AG04449 (cell line): ENCODE measurements at places on chromosomes 5 and 9.

GRCh38 chr5:56433039-56433617 is 200.0 kb upstream of the ANKRD55 start:
- no peak for DNase-seq

GRCh38 chr9:33813712-33814641 is 3.0 kb upstream of the UBE2R2 start:
- no peak for DNase-seq

- no peak for DNase-seq
Observed at GRCh38 chr5:140923601-140924000, 2.5 kb upstream of the PCDHAC1 start.

GRCh38 chr5:156411-157072 is 34.8 kb upstream of the LRRC14B start:
- no peak for DNase-seq

DNA sequence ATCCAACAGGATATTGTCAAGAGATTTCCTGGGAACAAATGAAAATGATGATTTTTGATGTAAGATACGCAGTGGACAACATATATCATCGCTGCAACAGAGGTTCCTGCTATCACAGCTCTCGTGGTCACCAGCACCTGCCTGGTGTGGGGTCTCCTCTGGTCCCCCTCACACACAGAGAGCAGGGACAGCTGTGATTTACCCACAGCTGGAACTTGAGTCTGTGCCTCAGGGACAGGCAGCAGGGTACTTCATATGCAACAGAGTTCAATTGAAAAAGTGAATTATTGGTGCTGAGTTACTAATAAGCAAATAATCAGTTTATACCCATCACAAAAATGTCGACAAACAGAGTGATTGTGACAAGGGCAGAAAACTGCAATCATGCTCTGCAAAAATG is 93.4 kb downstream of the LMX1B start:
- no peak for DNase-seq

GRCh38 chr9:79884546-79884945 is 312.8 kb downstream of the TLE4 start:
- DNase-seq, result no peak

DNA sequence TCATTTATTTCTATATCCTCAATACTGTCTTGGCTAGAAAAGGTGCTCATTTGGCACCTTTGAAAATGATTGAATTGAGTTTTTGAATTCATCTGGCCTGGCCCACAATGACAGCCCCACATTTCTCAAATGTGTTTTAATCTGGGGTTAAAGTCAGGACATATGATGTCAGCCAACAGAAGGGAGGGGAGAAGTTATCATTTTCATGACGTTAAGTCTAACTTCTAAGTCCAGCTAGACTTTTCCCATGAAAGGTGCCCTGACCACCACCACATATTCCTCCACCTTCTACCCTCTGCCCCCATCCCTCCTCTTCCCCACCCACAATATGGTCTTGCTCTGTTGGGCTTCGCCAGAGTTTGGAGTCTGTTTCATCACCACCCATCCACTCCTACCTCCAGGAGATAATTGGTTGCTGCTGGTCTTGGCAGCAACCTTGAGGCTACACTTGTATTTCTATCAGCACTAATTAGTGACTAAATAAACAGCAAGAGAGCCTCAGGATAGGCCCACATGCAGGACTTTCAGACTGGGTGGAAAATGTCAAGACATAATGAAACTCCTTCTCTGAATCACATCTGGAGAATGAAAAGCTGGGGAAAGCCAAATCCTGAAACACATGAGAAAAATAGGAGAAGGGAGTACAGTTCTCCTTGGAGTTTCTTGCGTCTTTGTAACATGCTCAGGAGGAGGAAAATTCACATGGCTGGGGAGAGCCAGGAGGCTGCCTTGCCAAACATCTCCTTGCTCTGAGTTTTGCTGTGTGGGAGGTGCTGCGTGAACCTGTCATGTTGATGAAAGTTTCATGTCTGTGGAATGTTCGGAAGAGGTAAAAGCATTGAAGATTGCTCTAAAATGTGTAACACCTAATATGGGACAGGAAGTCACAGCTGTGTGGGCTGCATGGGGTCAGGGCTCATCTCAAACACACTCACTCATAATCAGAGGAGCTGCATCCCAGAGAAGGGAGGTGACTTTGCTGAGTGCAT is 544.7 kb upstream of the KLF4 start:
- DNase-seq, result no peak

DNA sequence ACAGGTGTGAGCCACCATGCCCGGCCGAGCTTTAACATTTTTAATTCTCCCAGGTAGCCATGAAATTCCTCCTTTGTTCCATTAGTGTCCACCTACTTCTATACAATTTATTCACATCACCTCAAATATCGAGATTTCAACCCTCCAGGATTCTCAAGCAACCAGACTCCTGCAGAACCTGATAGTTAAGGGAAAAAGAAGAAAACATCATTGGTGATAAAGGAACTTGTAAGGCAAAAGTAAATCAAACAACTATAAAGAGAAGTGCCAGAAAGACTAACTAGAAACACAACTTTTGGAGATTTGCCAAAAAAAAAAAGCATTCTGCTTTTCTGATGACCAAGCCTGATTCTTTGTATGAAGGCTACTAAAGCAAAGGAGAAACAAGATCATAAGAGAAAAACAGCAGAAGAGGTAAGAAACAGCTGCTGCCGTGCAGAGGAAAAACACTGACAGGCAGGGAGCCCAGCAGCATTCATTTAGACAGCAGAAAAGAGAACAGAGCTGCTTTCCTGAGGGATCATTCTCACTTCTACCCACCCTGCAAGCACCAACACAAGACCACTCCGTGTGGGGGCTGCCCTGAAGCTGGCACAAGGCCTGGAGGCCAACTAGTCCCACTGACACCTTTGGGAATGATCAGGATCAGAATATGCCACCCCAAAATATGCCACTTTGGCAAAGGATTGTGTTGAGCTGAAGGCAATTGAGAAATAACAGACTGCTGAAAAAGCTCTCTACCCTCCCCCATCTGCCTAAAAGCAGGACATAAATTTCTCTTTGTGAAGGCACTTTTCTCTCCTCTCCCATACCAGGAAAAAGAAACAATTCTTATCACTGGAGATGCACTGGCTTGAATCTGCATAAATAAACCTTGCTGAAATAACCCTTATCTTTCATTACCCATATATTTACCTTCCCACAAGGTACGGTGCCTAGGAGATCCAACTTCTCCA is 75.1 kb downstream of the ALDH7A1 start:
- no peak for DNase-seq

DNA sequence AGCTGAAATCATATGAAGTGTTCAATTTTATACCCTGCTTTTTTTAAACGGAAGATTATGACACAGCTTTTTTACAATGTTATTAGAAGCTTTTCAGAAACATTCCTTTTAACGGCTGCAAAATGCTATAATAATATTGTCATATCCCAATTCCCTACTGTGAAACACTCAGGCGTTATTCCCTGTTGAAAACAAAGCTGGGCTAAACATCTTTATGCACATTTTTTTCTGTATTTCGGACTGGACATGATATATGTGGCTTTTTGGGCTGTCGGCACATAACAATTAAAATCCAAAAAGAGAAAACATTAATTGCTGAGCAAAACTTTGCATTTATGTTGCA is 12.0 kb upstream of the CTSL start:
- DNase-seq, result no peak

DNA sequence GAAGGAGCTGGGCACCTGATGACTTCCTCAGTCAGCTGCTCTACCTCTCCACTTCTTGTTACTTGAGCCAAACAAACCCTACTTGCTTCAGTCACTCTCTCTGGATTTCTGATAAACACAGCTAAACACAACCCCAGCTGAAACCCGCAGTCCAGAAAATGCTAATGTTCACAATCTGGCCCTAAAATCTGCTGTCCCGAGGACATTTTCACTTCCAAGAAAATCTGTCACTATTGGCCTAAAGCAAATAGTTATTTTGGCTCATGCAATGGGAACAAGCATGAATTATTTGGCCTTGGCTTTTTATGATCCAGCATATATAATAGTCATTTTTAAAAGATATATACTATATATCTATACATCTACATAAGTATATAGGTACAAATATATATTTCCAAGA is 19.1 kb downstream of the FAM81B start:
- DNase-seq, result no peak

DNA sequence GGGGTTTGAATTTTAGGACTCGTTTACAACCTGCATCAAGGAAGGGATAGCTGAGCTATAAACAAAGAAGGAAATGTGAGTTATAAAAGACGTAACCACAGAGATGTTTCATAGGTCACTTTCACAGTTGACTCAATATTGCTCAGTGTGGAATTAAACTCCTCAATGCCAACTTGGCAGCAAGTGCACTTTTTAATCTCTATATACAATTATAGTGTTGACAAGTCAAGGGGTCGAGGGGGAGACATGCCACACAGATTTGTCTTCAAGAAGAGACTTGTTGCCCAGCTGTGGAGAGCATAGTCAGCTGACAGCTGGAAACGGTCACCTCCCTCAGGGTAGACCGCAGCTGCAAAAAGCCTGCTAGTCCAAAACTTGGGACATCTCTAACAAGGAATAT is 163.4 kb upstream of the DMAC1 start:
- no peak for DNase-seq

DNA sequence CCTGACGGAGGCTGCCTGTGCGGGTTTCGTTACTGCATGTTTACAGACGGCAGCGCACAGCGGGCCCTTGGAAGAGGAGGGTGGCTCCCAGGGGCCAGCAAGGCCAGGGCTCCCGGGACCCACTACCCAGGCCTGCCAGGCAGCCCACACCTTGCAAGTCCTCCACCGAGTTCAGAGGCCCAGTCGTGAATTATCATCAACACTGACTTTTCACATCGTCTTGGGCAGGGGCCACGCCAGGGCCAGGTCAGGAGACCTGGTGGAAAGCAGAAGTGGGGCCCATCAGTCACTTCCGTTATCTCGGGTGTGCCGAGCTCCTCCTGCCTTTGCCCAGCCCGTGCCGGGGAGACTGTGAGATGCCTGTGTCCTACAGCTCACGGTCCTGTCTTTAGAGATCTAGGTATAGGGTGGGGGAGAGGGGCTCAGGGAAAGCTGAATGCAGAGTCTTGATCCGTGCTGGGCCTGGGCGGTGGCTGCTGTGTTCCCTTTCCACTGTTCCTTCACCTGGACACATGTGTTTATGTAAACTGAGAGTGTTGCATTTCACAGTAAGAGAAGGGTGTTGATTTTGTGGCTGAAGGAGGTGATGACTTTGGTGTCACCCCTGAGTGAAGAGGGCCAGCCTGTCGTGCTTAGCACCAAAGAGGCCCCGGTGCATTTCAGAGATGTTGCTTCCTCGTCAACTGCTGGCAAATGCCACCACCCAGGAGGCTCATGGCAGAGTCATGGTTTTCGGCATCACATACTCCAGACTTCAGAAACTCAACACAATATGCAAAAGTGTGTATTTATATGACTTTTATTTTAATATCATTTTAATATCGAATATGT is 175.2 kb downstream of the GAPVD1 start:
- no peak for DNase-seq

DNA sequence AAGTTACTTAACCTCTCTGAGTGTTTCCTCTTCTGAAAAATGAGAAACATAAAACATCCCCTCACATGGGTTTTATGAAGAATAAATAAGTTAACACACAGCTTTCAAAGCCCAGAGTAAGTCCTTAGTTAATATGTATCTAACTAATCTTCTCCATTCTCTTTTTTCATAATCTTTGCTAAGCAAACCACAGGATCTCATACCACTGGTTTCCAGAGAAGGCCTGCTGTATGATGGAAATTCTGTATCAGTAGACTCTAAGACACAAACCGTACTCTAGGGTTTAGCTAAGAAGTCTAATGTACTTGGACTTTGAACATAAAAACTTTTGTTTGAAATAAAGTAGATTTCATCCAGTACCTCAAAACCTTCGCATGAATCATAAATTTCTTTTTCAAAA is 307.9 kb downstream of the SPOCK1 start:
- DNase-seq, result no peak

DNA sequence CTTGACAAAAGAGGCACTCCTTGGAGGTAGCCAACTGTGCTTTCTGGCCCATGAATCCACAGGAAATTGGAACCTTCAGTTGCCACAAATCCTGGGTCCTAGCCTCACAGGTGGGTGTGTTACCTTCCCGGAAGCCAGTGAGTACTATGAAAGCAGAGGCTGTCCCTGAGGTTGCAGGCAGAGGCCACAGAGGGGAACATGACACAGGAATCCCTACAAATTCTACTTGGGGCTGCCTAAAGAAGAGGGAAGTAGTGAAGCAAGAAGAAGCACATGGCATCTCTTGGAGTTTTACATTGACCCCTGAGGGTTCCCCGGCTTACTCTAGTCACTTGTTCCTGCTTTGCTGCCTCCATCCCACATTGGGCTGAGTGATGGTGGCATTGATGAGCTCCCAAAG is 2.6 kb downstream of the SLC22A5 start:
- DNase-seq, result no peak

GRCh38 chr5:91006713-91007112 is 376.4 kb downstream of the ARRDC3 start:
- no peak for DNase-seq

DNA sequence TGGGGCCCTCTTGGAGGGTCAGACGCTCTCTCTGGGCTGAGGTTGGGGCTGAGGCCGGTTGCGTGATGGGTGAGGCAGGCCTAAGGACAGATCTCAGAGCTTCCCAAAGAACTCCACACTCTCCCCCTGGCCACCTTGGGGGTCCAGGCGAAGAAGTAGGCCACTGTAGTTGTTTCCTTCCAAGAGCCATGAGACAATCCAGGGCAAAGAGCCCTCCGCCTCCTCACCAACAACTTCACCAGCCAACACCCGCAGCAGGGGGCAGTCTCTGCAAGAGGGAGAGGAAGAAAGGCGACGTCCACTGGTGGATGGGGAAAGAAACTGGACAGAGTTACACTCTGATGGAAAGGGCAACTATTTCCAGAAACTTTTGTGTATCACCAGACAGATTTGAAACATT is 10.7 kb downstream of the SLC35A4 start:
- no peak for DNase-seq

DNA sequence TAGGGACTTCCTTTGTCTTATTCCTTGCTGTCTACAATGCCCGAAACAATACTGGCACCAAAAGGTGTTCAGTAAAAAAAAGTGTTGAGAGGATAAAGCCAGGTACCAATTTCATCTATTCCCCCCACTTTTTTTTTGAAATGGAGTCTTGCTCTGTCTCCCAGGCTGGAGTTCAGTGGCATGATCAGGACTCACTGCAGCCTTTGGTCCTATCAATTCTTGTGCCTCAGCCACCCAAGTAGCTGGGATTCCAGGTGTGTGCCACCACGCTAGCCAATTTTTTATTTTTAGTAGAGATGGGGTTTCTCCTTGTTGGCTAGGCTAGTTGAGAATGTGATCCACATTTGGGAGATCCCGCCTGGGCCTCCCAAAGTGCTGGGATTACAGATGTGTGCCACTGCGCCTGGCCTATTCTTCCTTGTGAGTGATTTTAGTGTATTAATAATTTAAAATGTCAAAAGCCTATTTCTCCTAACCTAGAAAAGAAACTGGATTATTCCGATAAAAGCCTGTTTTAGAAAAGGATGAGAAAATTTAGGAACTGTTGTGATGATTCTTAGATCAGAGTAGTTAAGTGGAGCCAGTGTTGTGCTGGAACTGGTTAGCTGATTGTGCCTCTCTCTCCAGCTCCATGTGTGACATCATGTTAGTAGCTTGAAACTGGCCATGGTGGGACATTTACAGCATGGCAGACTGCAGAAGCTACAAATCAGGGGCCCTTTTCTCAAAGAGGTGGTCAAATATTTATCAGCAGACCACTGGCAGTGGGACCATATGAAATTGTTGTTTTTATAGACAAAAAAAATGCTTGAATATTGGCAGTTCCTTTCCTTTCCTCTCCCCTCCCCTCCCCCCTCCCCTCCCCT is 14.3 kb downstream of the CDC42SE2 start:
- DNase-seq, result no peak

GRCh38 chr9:69504058-69504457 is 168.1 kb downstream of the APBA1 start:
- no peak for DNase-seq

GRCh38 chr5:156155598-156155997 is 171.4 kb upstream of the SGCD start:
- DNase-seq, result no peak
